A673 (cell line): ENCODE measurements at places on chromosomes 4 and X. TPM values are rescaled to one million over a fixed set of nuclear protein-coding genes. Genes with fewer than 3 reads are reported as not detected.

MMAA gene
- total RNA-seq = 5.5 and 6.8 TPM in 2 replicates

- DNase-seq = no peak
Measured at GRCh38 chr4:138104284-138104680, 137.9 kb downstream of the SLC7A11 start.

- no peak for DNase-seq
Measured at GRCh38 chr4:6390356-6390755, 82.1 kb downstream of the PPP2R2C start.

DNA sequence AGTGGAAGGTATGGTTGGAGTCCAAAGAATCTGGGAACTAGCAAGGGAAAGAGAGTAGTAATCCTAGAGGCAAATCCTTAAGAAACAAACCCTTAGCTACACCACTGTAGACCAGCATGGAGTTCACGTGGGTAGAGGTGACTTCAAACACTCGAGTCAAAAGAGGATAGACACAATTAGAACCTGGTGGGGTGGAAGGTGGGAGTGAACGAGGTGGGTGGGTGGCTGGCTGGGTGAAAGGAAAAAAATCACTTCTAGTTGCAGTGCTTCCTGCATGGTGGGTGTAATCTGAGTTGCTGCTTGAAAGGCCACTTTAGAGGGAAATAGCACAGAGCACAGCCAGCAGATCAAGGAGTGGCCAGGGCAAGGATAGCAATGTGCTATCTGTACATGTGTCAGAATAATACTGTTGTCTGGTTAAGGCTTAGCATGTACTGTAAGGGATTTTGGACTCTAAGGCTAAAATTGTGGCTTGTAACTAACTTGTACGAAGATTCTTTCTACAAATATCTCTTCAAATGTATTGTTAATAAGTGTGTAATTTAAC, 356.2 kb downstream of the GRIA2 start:
- no peak for DNase-seq

- no peak for DNase-seq
Measured at GRCh38 chr4:14848229-14848628, 154.1 kb upstream of the CPEB2 start.

DNA sequence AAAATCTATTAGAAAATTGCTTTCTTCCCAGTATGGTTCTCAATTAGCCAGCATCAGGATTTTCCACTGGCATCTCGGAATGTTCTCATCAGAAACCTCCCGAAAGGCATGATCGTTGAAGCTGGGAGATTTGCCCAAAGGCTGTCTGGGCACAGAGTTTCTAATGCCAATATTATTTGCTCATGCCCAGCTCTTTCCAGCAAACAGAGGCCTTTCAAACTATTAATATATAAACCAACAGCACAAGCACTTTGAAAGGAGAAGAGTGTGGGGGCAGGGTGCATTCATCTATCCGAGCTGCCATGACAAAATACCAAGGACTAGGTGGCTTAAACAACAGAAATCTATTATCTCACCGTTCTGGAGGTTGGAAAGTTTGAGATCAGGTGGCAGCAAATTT, 88.3 kb upstream of the MSX1 start:
- DNase-seq = no peak

- DNase-seq = no peak
Measured at GRCh38 chr4:16438986-16439385, 212.7 kb upstream of the TAPT1 start.

PCDH10 gene
- 40.6 and 43.4 TPM in 2 replicates for total RNA-seq

FHDC1 gene
- total RNA-seq = 0.26 and 0.39 TPM in 2 replicates
